ENCODE measurements at places on chromosomes 7 and 10.

DNA sequence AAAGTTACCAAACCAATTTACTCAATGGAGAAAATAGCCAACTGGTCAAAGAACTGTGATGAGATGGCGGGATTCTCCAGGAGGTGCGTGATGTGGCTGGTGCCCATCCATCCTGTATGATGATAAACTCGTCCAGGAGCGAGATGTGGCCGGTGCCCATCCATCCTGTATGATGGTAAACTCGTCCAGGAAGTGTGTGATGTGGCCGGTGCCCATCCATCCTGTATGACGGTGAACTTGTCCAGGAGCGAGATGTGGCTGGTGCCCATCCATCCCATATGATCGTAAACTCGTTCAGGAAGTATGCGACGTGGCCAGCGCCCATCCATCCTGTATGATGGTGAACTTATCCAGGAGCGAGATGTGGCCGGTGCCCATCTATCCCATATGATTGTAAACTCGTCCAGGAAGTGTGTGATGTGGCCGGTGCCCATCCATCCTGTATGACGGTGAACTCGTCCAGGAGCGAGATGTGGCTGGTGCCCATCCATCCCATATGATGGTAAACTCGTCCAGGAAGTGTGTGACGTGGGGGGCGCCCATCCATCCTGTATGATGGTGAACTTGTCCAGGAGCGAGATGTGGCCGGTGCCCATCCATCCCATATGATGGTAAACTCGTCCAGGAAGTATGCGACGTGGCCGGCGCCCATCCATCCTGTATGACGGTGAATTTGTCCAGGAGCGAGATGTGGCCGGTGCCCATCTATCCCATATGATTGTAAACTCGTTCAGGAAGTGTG lies 496.2 kb downstream of the DNAJB6 start:
- no peak for DNase-seq

DNA sequence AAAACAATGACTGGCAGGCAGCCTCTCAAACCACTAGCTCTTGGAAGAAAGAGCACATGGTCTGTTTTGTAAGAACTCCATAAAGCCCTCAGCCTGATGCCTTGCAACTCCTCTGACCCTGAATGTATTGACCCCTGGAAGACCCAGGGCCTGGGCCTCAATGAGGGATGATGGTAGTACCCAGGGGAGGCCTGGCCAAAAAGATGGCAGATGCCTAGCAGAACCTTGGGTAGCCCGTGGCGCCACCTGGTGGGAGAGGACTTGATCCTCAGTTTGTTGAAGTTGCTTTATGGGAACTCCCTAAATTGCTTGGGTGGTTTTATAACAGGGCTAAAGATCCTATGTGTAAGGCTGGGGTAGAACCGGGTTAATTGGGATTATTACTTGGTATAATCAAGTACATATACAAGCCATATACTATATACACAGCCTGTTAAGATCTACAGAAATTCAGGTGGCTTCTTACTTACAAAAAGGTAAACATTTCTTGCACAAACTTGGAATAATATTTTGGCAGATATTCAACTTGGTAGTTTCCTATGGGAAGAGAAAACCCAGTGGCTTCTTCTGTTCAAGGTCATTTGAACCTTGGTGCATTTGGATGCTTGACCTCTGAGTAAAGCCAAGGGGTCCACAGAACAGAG lies 95.8 kb upstream of the CACUL1 start:
- DNase-seq, result peak; percentile 46

GRCh38 chr10:67789769-67790168 lies 48.2 kb downstream of the DNAJC12 start:
- DNase-seq, result no peak

DNA sequence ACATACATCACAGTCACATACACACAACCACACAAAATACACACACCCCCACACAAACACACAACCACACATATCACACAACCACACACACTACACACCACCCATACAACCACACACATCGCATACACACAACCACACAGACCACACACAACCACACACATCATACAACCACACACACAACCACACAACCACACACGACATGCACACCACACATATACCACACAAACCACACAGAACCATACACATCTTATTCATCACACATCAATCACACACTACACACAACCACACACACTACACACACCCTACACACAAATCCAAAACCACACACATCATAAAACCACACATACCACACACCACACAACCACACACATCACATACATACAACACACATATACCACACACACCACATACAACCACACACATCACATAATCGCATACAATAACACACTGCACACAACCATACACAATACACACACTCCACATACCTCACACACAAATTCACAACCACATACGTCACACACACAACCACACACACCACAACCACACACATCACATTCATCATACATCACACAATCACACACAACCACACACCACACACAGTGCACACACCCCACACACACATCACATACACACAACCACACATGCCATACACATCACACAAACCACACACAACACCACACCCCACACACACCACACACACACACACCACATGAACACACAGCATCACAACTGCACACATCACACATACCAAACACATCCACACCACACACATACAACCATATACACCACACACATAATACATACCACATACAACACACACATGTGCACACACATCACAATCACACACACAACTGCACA lies 30.4 kb downstream of the GPRIN2 start:
- DNase-seq, result no peak

GRCh38 chr10:13347043-13347499 lies 1.0 kb downstream of the SEPHS1 start:
- no peak for DNase-seq

GRCh38 chr10:80945264-80945880 lies 407.7 kb downstream of the SH2D4B start:
- peak; percentile 10 for DNase-seq

- DNase-seq, result no peak
These were observed 299.9 kb downstream of the GRID1 start for GRCh38 chr10:86066696-86067095.

- no peak for DNase-seq
These were observed 3.9 kb upstream of the INPP5A start for GRCh38 chr10:132533571-132534260.

DNA sequence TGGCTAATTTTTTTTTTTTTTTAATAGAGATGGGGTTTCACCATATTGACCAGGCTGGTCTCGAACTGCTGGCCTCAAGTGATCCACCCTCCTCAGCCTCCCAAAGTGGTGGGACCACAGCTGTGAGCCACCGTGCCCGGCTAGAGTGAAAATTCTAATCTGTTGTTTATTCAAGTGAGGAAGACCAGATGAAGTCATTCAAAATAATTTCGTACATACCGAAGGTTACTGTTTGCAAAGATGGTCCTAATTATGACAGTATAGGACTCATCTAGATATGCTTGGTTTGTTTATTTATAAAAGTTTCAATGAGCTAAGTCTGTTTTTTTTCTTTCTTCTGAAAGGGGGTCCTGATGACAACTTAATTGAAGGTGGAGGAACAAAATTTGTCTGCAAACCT lies 376.8 kb downstream of the EXOC4 start:
- no peak for DNase-seq

GRCh38 chr10:22086730-22087401 lies 83.3 kb upstream of the DNAJC1 start:
- DNase-seq, result no peak

DNA sequence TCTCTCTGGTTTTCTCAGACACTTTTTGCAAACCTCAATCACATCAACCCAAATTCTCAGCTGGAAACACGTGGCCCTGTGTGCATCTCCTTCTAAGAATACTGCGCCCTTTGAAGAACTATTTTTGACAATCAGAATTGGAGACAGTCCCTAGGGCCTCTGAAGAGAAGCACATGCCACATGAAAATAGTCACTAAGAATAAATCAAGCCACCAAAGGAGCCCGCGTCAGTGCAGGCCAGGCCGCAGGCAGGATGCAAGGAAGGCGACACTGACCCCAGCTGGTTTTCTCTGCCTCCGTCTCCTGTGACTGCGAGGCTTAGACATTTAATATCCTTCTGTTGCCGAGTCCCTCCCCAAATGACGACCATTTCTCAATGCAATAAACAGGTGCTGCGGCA lies 88.0 kb upstream of the ADAM12 start:
- no peak for DNase-seq

- no peak for DNase-seq
These were observed 76.7 kb upstream of the MKX start for GRCh38 chr10:27822301-27822700.

DNA sequence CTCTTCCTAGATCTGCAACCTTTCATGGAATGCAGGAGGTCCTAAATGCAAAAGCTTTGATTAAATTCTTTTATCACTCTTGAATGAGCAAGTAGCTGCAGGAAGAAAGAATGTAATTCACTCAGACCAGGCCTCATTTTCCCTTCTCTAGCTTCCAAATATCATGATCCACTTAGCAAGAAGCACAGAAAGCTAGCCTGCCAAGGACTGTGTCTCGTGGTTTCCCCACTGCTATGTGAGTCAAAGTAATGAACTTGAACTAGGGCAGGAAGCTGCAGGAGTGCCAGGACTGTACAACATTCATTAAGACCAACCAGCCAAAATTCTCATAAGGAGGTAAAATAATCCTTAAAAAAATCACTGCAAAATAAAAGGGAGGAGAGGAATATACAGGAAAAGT lies 379.2 kb downstream of the CALN1 start:
- no peak for DNase-seq

- no peak for DNase-seq
These were observed 46.2 kb downstream of the KCNMA1 start for GRCh38 chr10:77591238-77591880.

Measured in H1 (cell line).